Liver (tissue), 10 donors: ENCODE measurements at places on chromosomes 6 and 20. TPM values are rescaled to one million over a fixed set of nuclear protein-coding genes. Genes with fewer than 3 reads are reported as not detected.

Gene CCND3
- 54.3 TPM for total RNA-seq

Gene WFDC10B
- total RNA-seq, result not detected

Gene ATXN1
- total RNA-seq, result 8.8 TPM

Gene PPP1R11
- total RNA-seq, result 12.1 TPM

Gene IYD
- 2.7 TPM for total RNA-seq

Gene HEY2
- 1.4 TPM for total RNA-seq

- no peak overlapping the region for H3K27ac ChIP-seq
- no peaks in the 10 kb centered on the region for H3K27me3 ChIP-seq
- H3K36me3 ChIP-seq, result no peaks in the 10 kb centered on the region
- H3K4me3 ChIP-seq, result no peak overlapping the region
Observed at GRCh38 chr6:112396221-112396620, 49.1 kb downstream of the RFPL4B start.

DNA sequence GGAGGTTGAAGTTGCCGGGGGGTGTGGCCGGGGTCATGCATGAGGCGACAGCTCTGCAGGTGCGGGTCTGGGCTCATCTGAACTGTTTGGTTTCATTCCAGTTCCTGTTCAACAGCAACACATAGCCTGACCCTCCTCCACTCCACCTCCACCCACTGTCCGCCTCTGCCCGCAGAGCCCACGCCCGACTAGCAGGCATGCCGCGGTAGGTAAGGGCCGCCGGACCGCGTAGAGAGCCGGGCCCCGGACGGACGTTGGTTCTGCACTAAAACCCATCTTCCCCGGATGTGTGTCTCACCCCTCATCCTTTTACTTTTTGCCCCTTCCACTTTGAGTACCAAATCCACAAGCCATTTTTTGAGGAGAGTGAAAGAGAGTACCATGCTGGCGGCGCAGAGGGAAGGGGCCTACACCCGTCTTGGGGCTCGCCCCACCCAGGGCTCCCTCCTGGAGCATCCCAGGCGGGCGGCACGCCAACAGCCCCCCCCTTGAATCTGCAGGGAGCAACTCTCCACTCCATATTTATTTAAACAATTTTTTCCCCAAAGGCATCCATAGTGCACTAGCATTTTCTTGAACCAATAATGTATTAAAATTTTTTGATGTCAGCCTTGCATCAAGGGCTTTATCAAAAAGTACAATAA lies 72.5 kb downstream of the PTPN1 start:
- H3K36me3 ChIP-seq, result peaks cover 68% of the 10 kb centered on the region
- no peaks in the 10 kb centered on the region for H3K27me3 ChIP-seq
- no peaks in the 10 kb centered on the region for H3K4me1 ChIP-seq
- no peak overlapping the region for H3K27ac ChIP-seq

- H3K27me3 ChIP-seq, result no peaks in the 10 kb centered on the region
- H3K36me3 ChIP-seq, result no peaks in the 10 kb centered on the region
- DNase-seq, result no peak
- H3K27ac ChIP-seq, result no peak overlapping the region
Observed at GRCh38 chr6:151179321-151179720, 60.4 kb upstream of the AKAP12 start.

GRCh38 chr20:6558341-6558740 lies 209.1 kb upstream of the BMP2 start:
- no peaks in the 10 kb centered on the region for H3K4me1 ChIP-seq
- no peak overlapping the region for H3K27ac ChIP-seq
- no peak overlapping the region for H3K4me3 ChIP-seq
- no peak for DNase-seq
- no peaks in the 10 kb centered on the region for H3K27me3 ChIP-seq

GRCh38 chr6:37456816-37457560 lies 24.0 kb downstream of the CMTR1 start:
- no peaks in the 10 kb centered on the region for H3K4me1 ChIP-seq
- no peaks in the 10 kb centered on the region for H3K27me3 ChIP-seq
- no peak for DNase-seq
- H3K4me3 ChIP-seq, result no peak overlapping the region
- H3K36me3 ChIP-seq, result peaks cover 39% of the 10 kb centered on the region
- no peak overlapping the region for H3K27ac ChIP-seq

- H3K4me3 ChIP-seq, result no peak overlapping the region
- H3K4me1 ChIP-seq, result peaks cover 9% of the 10 kb centered on the region
- H3K36me3 ChIP-seq, result no peaks in the 10 kb centered on the region
Observed at GRCh38 chr20:49052334-49052733, 6.2 kb downstream of the CSE1L start.

GRCh38 chr6:32991972-32992371 lies 17.4 kb downstream of the HLA-DOA start:
- H3K27ac ChIP-seq, result no peak overlapping the region
- H3K36me3 ChIP-seq, result no peaks in the 10 kb centered on the region
- no peaks in the 10 kb centered on the region for H3K4me1 ChIP-seq
- H3K27me3 ChIP-seq, result no peaks in the 10 kb centered on the region
- no peak for DNase-seq

GRCh38 chr6:98716341-98716740 lies 118.0 kb upstream of the POU3F2 start:
- H3K27ac ChIP-seq, result no peak overlapping the region
- no peak overlapping the region for H3K4me3 ChIP-seq
- DNase-seq, result no peak
- no peaks in the 10 kb centered on the region for H3K4me1 ChIP-seq
- H3K36me3 ChIP-seq, result no peaks in the 10 kb centered on the region

DNA sequence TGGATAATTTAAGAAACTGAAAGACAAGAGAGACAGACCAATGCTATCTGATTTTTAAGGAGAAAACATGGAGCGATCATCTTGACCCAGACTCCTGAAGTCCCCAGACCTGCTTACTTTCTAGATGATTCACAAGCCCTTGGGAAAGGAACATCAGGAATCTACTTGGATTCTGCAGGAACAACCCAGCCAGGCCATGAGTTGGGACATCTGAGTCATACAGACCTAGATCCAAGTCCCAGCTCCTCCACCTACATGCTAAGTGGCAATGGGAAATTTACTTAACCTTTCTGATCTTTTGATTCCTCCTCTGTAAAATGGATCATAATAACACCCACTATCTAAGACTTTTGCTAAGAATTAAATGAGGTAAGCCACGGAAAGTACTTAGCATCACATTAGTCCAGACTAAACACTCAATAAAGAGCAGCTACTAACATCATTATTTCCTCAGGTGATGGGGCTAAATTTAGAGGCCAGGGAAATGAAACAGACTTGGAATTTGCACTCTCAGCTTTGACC lies 61.0 kb upstream of the MAFB start:
- H3K4me3 ChIP-seq, result no peak overlapping the region
- no peak for DNase-seq
- H3K27ac ChIP-seq, result no peak overlapping the region
- H3K4me1 ChIP-seq, result no peaks in the 10 kb centered on the region

DNA sequence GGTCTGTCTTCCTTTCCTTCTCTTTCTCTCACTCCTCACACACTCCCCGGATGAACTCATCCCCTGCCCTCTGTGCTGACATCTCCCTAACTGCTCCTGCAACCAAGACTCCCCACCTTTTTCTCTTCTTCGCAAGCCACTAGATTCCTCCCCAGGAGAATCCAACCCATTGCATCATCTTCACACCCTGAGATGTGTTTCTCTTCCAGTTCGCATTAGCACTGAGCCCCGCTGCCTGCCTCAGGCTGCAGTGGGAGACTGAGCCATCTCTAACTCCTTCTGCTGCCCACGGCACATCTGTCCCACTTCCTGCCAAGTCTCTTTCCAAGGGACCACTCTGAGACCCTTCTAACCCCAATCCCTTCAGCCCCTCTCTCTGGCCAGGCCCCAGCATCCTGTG lies 67.2 kb upstream of the NNAT start:
- no peak overlapping the region for H3K27ac ChIP-seq
- H3K27me3 ChIP-seq, result no peaks in the 10 kb centered on the region
- H3K36me3 ChIP-seq, result no peaks in the 10 kb centered on the region
- H3K4me3 ChIP-seq, result no peak overlapping the region
- H3K4me1 ChIP-seq, result no peaks in the 10 kb centered on the region
